HepG2 (cell line): ENCODE measurements at places on chromosomes 2 and 18.
A peak's percentile ranks its signal among the peaks of the same experiment; 100 is the strongest.

- no peak for DNase-seq
Observed at GRCh38 chr18:24395049-24395795, 2.4 kb downstream of the OSBPL1A start.

DNA sequence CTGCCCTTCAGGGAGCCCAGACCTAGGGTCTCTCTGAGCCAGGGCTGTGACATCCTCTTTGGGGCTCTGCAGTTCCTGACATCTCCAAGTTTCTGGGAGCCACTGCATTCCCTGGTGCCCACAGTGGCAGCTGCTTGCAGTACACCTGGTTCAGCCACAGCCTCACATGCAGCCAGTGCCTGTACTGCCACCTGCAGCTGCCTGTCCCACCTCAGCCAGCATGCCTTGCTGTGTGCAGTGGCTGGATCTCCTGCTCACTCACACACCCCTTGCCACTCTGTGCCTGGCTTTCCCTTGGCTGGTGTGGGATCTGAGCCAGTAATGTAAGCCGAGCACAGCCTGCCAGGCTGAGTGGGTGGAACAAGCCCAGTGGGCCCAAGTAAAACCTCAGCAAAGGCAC lies 1288.7 kb downstream of the CNTNAP5 start:
- no peak for DNase-seq

DNA sequence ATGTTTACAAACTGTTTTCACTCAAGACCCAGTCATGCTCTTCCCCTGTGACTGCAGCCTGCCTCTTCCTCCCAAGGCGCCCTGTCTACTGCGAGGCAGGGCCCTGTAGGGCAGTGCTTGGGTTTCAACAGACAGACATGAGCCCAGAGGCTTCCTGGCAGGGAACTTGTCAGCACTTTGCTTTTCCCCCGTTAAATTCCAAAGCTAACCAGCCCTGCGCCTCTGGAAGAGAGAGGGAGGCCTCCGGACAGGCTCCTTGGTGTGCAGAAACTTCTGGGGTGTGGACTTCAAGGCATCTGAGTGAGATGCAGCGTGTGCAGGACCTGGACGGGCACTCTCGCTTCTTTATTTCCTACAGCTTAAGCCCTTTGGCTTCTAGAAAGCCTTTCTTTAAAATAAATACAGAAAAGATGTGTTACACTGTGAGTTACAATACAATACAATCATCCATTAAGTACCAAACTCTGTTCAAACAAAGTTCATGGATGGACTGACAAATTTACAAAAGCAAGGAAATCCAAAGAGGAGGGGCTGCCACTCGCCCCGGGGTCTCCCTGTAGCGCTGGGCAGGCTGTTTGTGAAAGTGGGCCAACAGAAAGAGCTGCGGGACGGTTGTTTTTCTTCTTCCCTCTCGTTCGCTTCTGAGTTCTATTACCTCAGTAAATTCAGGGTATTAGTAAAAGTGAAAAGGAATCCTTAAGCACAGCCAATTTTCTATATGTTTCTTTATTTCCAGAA lies 8.8 kb upstream of the ZNF516 start:
- DNase-seq, result no peak

GRCh38 chr2:204673877-204674276 lies 128.6 kb downstream of the PARD3B start:
- DNase-seq, result no peak

DNA sequence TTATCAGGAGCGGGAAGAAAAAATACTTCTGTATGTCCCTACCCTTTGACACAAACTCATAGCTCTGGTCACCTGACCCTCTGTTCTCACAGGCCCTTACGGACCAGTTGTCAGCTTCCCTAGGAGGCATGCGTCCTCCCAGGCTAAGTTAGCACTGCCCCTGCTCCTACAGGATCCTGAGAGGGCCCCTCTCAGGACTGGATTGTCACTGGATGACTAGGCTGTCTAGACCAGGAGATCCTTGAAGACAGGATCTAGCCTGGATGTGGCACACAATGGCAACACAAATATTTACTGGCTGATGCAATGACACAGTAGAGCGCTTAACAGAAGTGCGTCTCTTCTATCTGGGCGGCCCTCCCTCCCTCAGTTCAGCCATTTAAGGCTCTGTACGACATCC lies 7.7 kb downstream of the FAM228A start:
- DNase-seq, result peak; percentile 27

DNA sequence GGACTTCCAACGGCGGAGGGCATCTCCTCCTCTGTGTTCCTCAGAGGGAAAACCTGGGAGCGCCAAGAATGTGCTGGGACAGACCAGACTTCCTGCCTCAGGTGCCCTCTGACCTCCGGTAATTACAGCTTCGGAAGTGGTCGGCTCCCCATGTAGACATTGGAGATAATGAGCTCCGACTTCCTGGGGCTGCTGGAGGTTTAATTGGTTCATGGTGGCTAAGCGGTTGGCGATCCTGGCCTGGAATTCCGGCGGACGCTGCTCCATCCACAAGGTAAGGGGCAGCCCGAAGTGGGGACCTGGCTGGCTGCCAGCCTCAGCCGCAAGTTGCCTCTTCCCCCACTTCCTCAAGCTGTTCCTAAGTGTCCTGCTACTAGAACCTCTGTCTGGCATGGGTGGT lies 83.2 kb upstream of the EPC2 start:
- DNase-seq, result no peak

DNA sequence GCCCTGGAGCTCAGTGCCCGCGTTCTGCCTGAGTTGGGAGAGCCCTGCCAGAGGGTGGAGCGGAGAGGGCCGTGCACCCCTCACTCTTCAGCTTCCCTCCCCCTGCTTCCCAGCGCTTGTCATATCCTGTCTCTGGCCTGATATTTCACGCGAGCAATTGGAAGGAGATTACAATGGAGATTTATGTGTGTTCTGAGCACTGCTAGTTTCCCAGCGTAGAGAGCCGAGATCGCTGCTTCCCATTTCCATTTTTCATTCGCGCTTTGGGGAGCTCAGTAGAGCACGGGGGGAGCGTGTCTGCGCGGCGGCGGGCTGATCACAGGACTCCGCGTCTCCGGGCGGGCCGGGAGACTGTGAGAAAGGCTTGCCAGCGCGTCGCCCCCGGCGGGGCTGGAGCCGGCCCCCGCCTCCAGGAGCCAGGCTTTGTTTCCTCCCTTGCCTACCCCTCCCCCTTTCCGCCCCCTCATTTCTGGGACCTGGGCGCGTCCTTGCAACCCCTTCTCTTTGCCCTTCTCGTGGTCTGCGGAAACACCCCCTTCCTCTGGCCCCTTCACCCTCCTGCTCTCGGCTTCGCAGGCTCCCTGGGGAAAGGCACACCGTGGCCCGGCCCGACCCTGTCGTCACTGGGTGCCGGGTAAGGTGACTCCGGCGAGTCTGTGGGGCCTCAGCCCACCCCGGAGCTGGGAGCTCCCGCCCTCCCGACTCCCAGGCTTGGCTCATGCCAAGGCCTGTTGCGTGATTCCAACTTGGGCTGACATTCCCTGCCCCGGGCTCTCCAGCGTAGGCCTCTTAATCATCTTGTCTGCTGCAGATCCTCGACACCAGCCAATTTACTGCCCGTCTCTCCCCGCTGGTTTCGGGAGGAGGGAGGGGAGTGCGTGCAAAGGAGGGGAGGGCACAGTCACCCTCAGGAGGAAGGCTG lies 5.8 kb downstream of the DLX2 start:
- DNase-seq, result no peak

DNA sequence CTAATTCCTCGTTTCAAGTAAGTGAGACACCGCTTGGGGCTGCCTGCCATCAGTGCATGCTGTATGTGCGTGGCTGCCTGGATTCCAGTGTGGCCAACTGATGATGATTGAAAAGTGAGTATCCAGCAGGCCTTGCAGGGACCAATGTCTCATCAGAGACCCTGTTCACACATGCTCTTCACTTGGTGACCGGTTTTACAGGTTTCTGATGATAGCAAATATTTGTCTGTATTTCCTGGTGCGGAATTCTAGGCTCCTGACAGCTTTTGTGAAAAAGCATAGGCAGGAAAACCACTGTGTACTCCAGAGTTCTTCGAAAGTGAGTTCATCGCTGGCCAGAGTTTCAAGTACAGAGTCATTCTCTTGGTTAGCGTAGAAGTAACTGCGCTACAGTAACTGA lies 13.8 kb upstream of the YWHAQ start:
- DNase-seq, result no peak

DNA sequence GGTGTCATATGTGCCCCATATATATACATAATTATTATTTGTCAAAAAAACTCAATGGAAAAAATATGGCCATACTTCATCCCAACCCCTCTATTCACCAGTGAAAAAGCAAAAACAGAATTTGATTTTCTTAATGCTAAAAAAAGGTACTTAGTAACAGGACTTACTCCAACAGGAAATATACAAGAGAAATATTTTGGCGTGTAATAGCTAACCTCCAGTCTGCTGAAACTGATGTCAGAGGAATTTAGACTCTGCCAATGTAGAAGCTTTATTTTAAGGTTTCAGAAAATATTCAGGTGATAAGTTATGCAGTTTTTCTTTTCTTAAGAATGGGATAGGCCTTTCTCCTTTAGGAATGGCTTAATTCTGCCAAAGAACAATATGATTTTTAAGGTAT lies 72.6 kb downstream of the TMEFF2 start:
- DNase-seq, result no peak

GRCh38 chr2:175523001-175523400 lies 341.5 kb upstream of the ATP5MC3 start:
- DNase-seq, result no peak
